ENCODE measurements at places on chromosomes 12 and 14.

DNA sequence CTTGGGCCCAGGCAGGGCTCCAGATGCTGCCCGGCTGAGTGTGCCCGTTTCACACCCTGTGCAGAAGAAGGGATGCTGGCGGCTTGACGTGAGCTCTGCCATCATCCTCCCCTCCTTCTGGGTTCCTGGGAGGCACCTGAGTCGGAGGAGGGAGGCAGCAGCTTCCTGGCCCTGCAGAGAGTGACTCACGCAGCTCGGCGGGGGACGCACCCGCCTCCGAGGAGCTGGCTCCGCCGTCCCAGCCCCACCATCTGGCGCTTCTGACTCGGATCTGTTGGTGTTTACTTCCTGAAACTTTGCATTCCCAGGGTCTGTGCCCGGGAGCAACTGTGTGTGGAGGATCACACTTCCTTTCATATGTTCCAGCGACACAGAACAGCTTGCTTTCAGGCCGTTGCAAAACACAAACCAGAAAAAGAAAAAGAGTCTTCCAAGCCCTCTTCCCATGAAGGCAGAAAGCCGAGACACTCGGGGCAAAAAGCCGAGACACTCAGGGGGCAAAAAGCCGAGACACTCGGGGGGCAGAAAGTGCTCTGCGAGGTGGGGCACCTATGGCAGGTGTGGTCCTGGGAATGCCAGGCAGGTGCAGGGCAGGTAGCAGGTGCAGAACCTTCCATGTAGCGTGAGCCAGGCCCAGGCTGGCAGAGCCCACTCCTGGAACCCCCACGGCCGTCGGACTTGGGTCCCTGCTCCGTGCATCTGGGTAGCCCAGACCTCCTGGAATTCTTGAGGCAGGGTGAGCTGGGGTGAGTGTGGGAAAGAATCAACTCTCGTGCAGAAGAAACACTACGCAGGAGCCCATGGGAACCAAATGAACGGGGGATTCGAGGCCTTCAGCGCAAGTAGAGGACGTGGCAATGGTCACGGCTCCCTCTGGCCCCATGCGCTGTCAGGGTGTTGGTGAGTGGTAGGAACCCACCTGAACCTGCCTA lies 27.6 kb upstream of the GALNT9 start:
- no peaks in the 10 kb centered on the region for H3K27me3 ChIP-seq
- H3K27ac ChIP-seq = no peak overlapping the region
- DNase-seq = no peak
- no peak overlapping the region for H3K4me3 ChIP-seq

DNA sequence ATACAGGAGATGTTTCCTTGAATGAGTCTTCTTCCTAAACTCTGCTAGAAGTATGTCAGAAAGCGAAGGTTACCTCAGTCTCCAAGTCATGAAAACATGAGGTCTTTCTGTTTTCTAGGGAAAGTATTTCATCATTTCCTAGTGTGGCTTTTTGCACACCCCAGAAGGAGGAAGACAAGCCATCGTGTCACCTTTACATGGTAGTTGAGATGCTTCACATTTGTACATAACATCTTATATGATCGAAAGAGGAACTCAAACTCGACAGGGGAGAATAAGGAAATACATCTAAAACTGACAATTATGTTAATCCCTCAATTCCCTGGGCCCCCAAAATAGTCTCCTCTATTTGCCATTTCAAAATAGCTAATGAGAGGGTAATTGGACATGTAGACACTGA lies 214.1 kb upstream of the PLEKHG7 start:
- no peak overlapping the region for H3K4me3 ChIP-seq
- no peak overlapping the region for H3K27ac ChIP-seq
- no peaks in the 10 kb centered on the region for H3K4me1 ChIP-seq
- no peaks in the 10 kb centered on the region for H3K27me3 ChIP-seq
- H3K36me3 ChIP-seq = no peaks in the 10 kb centered on the region

- no peaks in the 10 kb centered on the region for H3K27me3 ChIP-seq
- H3K36me3 ChIP-seq = no peaks in the 10 kb centered on the region
- DNase-seq = no peak
- no peak overlapping the region for H3K4me3 ChIP-seq
Measured at GRCh38 chr12:6478416-6478815, 7.9 kb upstream of the VAMP1 start.

DNA sequence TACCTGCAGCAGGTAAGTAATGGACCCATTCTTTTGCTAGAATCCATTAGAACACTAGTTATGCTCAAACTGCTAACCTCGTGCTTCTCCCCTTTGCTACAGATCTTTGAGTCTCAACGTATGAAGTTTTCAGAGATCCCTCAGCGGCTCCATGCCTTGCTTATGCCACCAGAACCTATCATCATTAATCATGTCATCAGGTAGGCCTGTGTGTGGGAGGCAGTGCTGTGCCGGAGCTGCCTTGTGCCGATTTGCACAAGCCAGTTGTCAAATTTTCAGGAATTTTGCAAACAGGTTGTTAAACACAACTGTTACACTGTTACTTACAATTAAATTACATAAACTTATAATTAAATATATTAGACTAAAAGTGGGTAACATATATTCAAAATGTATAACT lies 5.2 kb downstream of the SMARCD1 start:
- H3K4me3 ChIP-seq = no peak overlapping the region
- no peak for DNase-seq
- H3K4me1 ChIP-seq = peaks cover 3% of the 10 kb centered on the region
- peaks cover 94% of the 10 kb centered on the region for H3K36me3 ChIP-seq
- no peaks in the 10 kb centered on the region for H3K27me3 ChIP-seq

GRCh38 chr12:112597986-112598385 lies 179.2 kb downstream of the PTPN11 start:
- no peak overlapping the region for H3K4me3 ChIP-seq
- H3K27ac ChIP-seq = no peak overlapping the region
- no peak for DNase-seq
- no peaks in the 10 kb centered on the region for H3K36me3 ChIP-seq
- peaks cover 2% of the 10 kb centered on the region for H3K4me1 ChIP-seq

- H3K4me3 ChIP-seq = no peak overlapping the region
- peaks cover 1% of the 10 kb centered on the region for H3K4me1 ChIP-seq
- no peak overlapping the region for H3K27ac ChIP-seq
- no peaks in the 10 kb centered on the region for H3K27me3 ChIP-seq
- no peak for DNase-seq
- H3K36me3 ChIP-seq = peaks cover 59% of the 10 kb centered on the region
Measured at GRCh38 chr12:29763301-29763683, 20.4 kb downstream of the TMTC1 start.

DNA sequence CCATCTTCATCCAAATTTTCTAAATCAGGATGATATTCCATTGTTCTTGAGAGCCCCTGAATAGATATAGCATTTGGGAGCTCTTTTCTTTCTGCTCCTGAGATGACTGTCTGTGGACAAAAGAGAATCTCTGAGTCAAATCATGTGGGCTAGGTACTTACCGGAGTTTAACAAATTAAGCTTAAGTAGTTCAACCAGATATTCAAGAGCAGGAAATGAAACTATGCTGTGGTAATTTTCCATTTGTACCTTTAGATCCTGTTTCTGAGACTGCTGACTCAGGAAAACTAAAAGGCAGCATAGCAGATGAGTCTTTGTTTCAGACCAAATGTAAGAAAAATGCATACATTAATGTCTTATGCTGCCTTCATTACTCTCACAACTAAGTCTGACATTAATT lies at the start of gene CLEC7A:
Gene CLEC7A (minus strand): TSS at position 158 of the 400 bp plus-strand sequence. CDS start 117 bp downstream, at position 41.
- H3K4me3 ChIP-seq = no peak within 1 kb of the TSS
- no peak for DNase-seq
- H3K27ac ChIP-seq = no peak within 1 kb of the TSS
- H3K4me1 ChIP-seq = no peaks in the 10 kb centered on the region
- no peaks in the 10 kb centered on the region for H3K36me3 ChIP-seq
- no peaks in the 10 kb centered on the region for H3K27me3 ChIP-seq

DNA sequence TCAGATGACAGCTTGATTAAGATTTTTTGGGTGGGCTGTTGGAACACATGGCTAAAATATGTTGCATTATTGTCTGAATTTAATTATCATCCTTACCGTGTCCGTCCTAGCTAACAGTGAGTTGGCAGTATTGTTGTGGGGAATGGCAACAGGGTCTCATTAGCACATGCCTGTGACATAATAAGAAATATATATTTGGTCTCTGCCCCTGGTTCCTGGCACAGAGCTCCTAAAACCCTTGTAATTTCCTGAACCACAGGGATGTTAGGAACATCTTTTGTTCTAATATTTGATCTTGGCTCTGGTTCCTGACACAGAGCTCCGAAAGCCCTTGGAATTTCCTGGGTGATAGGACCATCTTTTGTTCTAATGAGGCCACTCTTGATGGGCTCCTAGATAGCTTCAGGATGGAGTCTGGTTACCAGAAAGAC lies 76.0 kb downstream of the SYNE2 start:
- H3K27ac ChIP-seq = no peak overlapping the region
- DNase-seq = no peak
- no peak overlapping the region for H3K4me3 ChIP-seq
- no peaks in the 10 kb centered on the region for H3K27me3 ChIP-seq
- H3K4me1 ChIP-seq = peaks cover 3% of the 10 kb centered on the region

- H3K27me3 ChIP-seq = no peaks in the 10 kb centered on the region
- H3K4me1 ChIP-seq = peaks cover 9% of the 10 kb centered on the region
- peak overlapping the region; percentile 18 for H3K27ac ChIP-seq
Measured at GRCh38 chr12:66803930-66804329, 125.1 kb upstream of the GRIP1 start.

GRCh38 chr14:76498976-76499375 lies 123.0 kb downstream of the ESRRB start:
- peaks cover 3% of the 10 kb centered on the region for H3K4me1 ChIP-seq
- no peak overlapping the region for H3K4me3 ChIP-seq
- no peak for DNase-seq

- H3K4me1 ChIP-seq = peaks cover 7% of the 10 kb centered on the region
- DNase-seq = no peak
- H3K4me3 ChIP-seq = no peak overlapping the region
- H3K27ac ChIP-seq = no peak overlapping the region
- no peaks in the 10 kb centered on the region for H3K36me3 ChIP-seq
Measured at GRCh38 chr14:95305145-95305544, 14.6 kb downstream of the CLMN start.

- peaks cover 23% of the 10 kb centered on the region for H3K4me1 ChIP-seq
- DNase-seq = peak; percentile 75
- peak overlapping the region; percentile 96 for H3K27ac ChIP-seq
- no peaks in the 10 kb centered on the region for H3K27me3 ChIP-seq
Measured at GRCh38 chr12:124518051-124518932, 49.1 kb downstream of the NCOR2 start.

GRCh38 chr12:106197906-106198623 lies 49.8 kb downstream of the CKAP4 start:
- H3K4me3 ChIP-seq = no peak overlapping the region
- peaks cover 11% of the 10 kb centered on the region for H3K4me1 ChIP-seq
- no peaks in the 10 kb centered on the region for H3K27me3 ChIP-seq
- no peak overlapping the region for H3K27ac ChIP-seq
- no peak for DNase-seq

DNA sequence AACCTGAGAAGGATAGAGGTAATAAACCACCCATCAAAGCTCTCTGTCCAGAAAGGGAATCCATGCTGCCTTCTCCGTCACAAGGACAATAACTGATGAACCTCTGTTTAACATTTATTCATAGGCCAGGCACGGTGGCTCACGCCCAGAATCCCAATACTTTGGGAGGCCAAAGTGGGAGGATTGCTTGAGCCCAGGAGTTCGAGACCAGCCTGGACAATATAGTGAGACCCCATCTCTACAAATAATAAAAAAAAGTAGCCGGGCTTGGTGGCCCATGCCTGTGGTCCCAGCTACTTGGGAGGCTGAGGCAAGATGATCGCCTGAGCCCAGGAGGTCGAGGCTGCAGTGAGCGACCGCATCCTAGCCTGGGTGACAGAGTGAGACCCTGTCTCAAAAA lies 7.1 kb upstream of the FOS start:
- DNase-seq = no peak
- no peaks in the 10 kb centered on the region for H3K36me3 ChIP-seq
- peaks cover 3% of the 10 kb centered on the region for H3K4me1 ChIP-seq
- no peaks in the 10 kb centered on the region for H3K27me3 ChIP-seq

GRCh38 chr14:61889914-61890351 lies 127.7 kb downstream of the SNAPC1 start:
- no peak overlapping the region for H3K27ac ChIP-seq
- H3K4me1 ChIP-seq = peaks cover 7% of the 10 kb centered on the region
- no peak overlapping the region for H3K4me3 ChIP-seq
- H3K27me3 ChIP-seq = no peaks in the 10 kb centered on the region
- H3K36me3 ChIP-seq = no peaks in the 10 kb centered on the region
- DNase-seq = no peak

DNA sequence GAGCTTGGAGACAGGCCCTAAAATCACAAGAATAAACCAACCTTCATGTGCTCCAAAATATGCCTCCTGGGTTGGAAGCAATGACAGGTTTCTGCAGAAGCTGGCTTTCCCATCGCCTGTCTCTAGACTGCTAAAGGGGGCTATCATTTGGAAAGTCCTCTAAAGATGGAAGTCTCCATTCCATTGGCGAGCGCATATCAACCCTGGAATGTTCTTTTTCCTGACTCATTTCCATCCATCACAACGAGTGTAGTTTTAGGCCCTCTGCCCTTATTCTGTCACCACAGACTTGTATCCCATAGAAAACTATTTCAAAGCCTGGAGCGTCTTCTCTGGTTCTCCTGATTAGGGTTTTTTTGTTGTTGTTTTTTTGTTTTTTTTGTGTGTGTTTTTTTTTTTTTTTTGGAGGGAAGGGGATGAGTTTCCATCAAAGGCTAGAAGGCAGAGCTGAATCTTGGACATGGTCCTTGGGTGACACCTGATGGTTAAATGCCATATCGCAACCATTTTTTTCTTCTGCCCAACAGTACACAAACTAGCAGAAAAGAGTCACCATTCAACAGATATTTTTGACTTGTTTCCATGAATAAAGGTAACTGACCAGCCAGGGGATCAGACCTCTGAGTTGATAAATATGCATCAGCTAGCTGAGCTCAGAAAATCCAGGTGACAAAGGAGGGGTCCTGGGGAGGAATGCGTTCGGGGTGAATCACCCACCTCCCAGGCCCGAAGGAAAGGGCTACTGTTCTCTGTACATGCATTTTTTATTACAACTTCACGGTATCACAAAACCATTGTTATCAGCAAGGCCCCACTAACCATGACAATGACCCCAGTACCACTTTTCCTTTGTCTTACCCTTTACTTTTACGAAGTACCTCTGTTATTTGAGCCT lies 40.5 kb downstream of the KCNA5 start:
- H3K27me3 ChIP-seq = no peaks in the 10 kb centered on the region
- H3K4me1 ChIP-seq = no peaks in the 10 kb centered on the region
- DNase-seq = peak; percentile 73

DNA sequence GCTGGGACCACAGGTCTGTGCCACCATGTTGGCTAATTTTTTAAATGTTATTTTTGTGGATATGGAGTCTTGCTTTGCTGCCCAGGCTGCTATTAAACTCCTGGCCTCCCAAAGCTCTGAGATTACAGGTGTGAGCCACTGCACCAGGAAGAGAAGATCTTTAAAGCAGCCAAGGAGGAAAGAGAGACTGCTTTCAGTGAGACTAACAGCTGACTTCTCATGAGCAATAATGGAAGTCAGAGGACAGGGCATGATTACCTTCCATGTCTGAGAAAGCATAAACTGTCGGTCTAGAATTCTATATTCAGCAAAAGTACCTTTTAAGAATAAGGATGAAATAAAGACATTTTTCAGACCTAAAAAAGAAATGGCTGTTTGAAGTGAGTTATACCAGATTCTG lies 57.3 kb upstream of the CHGA start:
- no peaks in the 10 kb centered on the region for H3K36me3 ChIP-seq
- DNase-seq = no peak
- H3K4me3 ChIP-seq = no peak overlapping the region
- no peak overlapping the region for H3K27ac ChIP-seq

Data from neuronal stem cell (in vitro differentiated cells).